ENCODE measurements at places on chromosomes 1 and 21.

- DNase-seq = no peak
Observed at GRCh38 chr1:47710329-47711071, 272.7 kb downstream of the FOXD2 start.

DNA sequence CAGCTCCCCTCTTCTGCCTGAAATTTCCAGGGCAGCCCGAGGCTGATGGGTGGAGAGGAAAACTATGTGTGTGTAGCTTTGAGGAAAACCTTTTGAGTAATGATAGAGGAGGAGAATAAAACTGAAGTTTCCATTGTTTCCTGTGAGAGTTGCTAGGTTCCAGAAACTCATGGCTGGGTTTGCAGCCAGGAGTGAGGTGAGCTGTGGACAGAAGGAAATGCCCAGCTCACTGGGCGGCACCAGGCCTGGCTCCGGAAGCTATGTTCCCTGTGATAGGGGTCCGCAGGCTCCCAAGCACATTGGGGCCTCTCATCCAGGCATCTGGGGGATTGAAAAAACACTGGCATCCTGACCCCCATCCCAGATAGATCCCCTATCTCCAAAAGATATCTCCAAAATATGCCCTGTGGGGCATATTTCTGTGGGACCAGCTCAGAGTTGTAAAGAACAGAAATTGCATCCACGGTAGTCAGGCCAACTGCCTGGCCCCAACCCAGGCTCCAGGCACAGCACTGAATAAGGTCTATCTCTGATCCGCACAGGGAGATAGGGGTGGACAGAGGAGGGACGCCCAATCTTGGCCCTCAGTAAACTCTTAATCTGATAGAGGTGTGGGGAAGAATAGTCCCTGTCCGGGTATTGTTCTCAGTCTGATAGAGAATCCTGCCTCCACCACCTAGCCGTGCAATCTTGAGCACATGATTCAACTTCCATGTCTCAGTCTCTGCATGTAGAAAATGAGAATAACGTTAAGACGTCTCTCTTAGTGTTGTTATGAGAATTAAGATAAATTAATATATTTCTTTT is 1.8 kb upstream of the HSPG2 start:
- DNase-seq = no peak

DNA sequence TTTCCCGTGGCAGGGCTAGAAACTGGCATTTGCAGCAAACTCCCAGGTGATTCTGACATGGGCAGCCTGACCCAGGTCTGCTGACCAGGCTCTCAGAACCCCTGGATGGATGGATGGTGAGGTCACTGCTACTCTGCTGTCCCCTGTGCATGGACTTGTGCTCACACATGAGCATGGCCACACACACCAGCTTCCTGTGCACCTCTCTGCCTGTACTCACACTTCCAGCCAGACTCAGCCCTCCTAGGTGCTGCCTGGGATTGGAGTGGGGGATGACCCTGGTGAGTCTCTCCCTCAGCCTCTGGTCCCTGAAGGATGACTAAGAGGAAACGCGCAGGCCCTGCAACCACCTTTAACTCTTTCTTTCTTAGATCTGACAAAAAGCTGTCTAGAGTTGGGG is 361.1 kb downstream of the HHAT start:
- DNase-seq = no peak

DNA sequence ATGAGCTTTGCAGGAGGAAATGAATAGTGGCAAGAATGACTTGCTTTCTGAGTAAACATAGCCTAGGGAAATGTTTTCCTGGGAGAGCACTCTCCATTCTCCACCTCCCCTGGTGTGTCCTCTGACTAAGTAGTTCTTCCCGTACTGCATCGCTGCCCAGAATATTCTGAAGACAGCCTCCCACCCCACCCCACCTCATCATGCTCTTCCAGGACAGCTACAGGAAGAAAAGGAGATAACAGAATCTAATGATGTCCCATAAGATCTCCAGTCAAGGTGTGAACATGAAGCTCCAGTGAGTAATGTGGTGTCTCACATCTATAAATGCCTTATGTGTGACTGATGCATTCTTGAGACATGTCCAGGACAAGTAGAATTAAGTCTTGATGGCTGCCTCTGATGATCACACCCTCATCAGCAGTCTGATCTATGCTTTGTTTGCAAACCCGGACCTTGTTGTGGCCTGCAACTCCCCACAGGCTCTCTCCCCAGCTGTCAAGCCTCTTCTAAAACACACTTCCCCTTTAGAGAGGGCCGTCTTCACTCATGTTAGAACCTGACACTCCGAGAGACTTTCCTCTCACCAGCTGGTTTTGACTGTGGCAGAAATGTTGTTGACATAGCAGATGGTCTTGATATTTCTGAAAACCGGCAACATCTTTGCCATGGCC is 183.0 kb downstream of the CYYR1 start:
- DNase-seq = peak; percentile 84

DNA sequence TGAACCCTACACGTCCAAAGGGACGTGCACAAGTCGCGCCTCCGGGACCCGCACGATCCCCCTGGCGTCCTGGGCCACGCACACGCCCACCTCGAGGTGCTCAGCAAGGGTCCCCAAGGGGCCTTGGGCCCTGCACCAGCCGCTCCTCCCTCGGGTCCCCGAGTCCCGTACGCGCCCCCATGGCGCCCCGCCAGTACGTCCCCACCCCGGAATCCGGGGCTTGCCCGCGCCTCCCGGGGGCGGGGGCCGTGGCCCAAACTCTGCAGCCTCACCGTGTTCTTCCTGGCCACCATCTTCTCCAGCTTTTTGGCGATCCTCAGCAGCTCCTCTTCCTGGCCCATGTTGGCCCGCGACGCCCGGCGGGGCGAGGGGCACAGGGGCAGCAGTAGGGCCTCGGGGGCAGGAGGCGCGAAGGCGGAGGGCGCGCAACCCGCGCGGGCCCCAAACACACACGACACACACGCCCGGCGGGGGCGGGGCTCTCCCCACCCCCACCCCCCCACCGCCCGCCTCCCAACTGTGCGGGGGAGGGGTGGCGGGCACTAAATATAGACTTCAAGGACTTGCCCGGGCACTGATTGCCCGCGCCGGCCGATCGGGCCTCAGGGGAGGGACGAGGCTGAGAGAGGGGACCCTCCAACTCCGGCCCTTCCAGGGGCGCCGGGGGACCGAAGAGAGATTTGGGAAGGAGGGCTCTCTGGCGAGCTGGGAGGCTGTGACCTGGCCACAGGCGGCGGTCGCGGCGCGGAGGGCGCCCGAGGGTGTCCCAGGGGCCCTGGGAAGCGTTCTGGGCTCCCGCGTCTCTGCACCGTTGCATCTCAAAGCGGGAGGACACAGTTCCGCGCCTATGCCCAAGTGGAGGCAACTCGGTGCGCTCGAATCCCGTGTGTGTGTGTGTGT is at the start of gene TCEA3:
Gene TCEA3 (minus strand): TSS at position 456 of the 900 bp plus-strand sequence. CDS start 115 bp downstream, at position 341.
- no peak for DNase-seq

- no peak for DNase-seq
Observed at GRCh38 chr21:15029077-15029476, 35.7 kb downstream of the NRIP1 start.

- DNase-seq = no peak
Observed at GRCh38 chr1:18673976-18674375, 43.3 kb downstream of the PAX7 start.

DNA sequence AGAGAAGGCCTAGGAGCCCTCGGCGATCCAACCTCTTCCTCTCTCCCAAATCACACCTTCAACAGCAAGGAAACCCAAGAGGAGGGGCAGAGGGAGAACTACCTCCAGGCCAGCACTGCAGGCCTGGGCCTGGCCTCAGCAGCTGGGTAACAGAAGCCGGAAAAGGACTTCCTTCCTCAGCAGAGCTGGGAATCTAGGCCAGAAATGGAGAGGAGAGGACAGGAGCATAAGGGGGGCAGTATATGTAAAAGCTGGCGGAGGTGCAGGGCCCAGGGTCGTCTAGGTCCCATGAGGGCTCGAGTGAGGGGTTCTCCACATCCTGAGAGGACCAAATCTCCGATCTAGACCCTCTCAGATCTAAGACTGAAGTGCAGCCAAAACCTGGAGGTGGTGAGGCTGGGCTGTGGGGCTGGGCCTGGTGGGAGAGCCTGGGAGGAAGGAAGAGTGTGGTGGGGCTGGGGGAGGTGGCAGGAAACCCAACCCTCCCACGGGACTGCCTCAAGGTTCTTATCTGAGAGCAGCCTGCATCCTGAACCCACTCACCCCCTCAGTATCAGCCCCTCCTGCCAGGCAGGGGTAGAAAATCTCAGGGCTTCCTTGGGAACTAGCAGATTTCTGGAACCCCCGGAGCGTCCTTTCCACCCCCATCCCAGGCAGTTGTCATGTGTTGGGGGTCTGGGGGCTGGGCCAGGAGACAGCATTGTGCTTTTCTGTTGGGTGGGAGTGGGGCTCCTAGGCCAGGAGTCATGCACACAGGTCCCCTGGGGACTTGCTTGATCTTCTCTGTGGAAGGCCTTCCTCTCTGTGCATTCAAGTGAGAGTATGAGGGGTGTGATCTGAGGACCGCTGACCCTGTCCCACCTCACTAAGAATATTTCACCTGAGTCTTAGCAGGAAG is 33.0 kb downstream of the PIK3C2B start:
- no peak for DNase-seq

DNA sequence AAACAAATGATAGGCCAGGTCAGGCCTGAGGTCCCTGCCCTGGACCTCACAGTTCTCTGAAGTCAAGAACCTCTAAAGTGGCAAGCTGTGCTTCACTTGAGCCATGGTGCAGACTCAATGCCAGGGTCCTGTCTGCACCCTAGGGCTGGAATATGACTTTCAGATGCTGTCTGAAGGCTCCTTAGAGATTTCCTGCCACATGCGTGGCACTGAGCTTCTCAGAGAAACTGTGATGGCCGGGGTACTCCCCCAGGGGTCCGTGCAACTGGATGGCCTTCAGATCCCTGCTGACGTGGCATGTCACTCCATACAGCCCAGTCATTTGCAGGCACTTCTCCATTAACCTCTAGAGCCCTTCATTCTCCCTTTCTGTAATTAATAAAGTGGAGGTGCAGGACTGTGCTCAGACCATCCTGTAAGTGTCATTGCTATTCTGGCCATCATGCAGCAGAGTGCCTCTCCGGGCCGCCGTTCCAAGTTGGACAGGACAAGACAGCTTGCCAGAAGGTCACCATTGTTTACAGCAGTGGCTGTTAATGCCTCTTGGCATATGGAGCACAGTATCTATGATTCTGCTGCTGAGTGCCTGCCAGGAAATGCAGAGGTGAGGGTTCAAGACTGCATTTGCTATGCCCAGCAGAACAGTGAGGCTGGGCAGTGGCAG is 205.1 kb upstream of the COA6 start:
- no peak for DNase-seq

- DNase-seq = no peak
Observed at GRCh38 chr1:58745666-58746065, 38.2 kb downstream of the JUN start.

GRCh38 chr1:83641206-83641658 is 357.7 kb downstream of the TTLL7 start:
- DNase-seq = no peak

GRCh38 chr1:163656095-163656759 is 334.5 kb downstream of the NUF2 start:
- no peak for DNase-seq

GRCh38 chr1:39113109-39113743 is 87.1 kb downstream of the NDUFS5 start:
- DNase-seq = no peak

GRCh38 chr1:7293702-7294629 is 477.1 kb upstream of the VAMP3 start:
- DNase-seq = no peak

- no peak for DNase-seq
Observed at GRCh38 chr1:39872698-39873097, 10.6 kb downstream of the TRIT1 start.

DNA sequence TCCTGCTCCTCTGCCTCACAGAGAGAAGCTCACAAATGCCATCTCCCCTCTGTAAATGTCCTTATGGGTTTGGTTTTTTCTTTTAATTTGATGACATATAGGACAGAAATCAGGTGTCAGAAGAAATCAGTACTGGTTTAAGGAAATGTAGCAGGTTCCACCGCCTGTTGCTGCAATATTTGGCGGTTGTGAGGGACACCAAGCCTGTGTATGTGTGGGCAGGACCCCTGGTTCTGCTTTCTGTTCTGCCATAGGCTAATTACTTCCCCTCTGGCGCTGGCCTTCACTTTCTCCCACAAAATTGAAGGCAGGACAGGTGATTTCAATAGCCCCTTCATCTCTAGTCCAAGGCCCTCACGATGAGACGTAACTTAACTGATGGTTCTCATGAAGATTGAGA is 69.2 kb downstream of the PRDM2 start:
- DNase-seq = no peak

Measured in fibroblast of skin of left biceps (primary cell).